ENCODE measurements at places on chromosomes 2 and 18.
A peak's percentile ranks its signal among the peaks of the same experiment; 100 is the strongest.

DNA sequence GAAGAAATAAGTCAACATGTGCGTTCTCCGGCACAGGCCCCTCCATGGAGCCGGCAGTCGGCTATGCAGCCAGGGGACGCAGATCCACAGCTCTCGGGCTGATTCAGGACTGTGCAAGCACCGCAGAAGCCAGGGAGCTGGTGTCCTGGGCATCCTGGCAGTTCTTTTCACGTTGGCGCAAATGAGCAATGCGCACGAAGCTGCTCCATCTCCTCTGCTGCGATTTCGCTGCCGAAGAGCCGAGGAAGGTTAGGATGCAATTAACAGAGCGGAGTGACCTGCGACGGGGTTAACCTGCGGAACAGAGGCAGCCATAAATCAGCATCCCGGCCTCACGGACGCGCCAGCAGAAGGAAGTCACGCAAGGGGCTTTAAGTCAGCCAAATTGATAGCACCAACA lies 107.1 kb upstream of the POU3F3 start:
- DNase-seq: no peak

DNA sequence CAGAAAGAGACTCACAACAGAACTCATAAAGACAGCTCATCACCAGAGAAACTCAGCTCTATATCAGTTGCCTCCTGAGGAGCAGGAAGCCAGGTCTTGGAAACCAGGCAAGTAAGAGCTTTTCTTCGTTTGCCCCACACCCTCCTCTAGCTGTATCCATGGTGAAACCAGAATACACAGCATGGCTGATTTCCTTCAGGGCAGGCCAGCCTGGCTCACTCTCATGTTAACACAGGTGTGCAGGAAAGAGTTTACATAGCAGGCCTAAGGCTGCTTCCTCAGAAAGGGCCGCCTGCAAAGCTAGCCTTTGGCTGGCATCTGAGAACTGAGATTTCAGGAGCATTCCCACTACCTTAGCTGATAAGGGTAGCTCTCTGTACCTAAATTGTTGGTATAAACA lies 65.7 kb downstream of the KLHL14 start:
- DNase-seq: no peak

DNA sequence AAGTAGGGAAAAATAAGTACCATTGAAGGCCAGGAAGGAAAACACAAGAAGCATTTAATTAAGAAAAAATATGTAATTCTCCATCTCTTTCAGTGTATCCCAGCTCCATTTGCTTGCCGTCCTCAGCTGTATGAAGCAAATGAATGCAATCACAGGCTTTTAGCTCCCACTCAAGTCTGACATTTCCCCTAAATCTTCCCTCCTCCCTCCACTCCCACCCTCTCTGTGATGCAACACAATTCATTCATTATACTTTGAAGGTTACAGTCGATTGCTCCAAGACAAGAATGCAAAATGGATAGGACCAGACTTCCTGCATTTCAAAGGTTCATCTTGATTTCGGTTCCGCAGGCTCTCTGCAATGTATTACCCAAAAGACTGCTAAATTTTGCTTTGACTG lies 172.7 kb upstream of the SERPINE2 start:
- no peak for DNase-seq

DNA sequence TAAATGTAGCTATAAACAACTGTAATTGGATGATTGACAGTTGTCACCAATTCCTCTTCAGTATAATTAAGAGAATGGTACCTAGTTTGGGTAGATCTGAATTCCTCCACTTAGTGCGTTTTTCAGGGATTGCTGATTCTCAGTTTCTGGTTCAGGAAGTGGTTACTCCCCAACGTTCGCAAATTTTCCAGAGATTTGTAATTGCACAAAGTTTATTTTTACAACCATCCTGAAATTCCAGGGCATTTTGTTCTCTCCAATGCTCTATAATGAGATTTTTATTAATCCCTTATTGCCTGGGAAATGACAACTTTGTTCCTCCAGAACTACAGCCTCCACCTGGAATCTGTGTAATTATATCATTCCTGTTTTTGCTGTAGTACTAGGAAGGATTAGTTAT lies 710.6 kb upstream of the ZEB2 start:
- no peak for DNase-seq

DNA sequence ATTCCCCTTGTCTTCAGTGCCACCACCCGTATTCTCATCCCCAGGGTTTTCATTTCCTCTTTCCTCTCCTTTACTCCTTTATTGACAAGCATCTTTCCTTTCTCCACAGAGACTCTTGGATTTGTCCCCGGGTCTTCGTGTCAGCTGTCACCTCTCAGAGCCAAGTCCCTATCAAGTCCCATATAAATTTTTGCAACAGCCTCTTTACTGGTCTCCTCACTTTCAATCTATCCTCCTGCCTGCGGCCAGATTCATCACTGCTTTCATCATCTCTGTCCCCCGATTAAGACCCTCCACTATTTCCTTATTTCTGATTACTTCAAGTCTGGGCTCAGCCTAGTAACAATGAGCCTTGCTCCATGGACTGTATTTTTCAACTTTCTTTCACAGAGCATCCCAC lies 113.8 kb downstream of the CTAGE1 start:
- no peak for DNase-seq

- DNase-seq: no peak
Measured at GRCh38 chr2:31055938-31056337, 82.3 kb downstream of the GALNT14 start.

DNA sequence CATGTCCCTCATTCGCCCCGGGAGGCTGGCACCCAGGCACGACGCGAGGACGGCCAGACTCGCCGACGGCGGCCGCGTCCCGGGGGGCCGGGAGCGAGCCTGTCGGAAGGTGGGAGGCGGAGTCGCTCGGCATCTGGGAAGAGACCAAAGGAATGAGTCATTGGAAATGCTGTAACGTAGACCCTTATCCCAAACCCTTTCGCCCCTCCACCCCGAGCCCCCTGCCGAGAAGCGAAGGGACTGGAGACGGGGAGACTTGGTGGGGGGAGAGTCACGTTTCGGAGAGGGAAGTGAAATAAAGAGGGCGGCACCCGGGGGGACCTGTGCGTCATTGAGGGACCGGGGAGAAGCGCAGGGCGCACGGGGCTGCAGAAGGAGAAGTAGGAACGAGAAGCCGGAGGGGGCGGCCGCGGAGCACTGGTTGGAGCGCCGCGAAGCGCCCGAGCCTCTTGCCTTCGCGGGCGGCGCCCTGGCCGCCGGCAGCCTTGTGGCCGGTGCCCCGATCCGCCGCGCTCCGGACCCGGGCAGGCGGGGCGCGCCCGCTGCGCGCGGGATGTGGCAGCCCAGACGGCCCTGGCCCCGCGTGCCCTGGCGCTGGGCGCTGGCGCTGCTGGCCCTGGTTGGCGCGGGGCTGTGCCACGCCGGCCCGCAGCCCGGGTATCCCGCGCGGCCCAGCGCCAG lies at the start of gene EMILIN2:
Gene EMILIN2, plus strand, starts transcription at position 371 of the 681 bp plus-strand sequence. Its CDS starts 183 bp downstream, at position 554.
- peak; percentile 59 for DNase-seq

DNA sequence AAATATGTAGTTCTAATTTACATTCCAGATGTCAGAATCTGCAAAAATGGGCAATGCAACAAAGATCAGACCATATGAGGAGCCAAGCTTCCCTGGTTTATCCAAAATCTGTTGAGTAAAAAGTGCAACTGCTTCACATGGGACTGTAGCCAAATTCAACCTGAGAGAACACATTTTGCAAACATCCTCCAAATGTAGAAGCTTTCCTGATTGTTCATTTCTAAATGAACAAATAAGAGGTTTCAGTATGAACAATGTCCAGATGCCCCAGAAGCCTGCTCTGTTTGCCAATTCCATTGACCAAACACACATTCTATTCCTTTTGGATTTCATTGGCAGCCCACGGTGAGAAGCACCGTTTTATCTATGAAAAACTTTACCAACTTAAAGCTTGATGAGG lies 117.9 kb upstream of the OSR1 start:
- DNase-seq: no peak

GRCh38 chr2:177242121-177242987 lies 22.2 kb downstream of the NFE2L2 start:
- peak; percentile 66 for DNase-seq

DNA sequence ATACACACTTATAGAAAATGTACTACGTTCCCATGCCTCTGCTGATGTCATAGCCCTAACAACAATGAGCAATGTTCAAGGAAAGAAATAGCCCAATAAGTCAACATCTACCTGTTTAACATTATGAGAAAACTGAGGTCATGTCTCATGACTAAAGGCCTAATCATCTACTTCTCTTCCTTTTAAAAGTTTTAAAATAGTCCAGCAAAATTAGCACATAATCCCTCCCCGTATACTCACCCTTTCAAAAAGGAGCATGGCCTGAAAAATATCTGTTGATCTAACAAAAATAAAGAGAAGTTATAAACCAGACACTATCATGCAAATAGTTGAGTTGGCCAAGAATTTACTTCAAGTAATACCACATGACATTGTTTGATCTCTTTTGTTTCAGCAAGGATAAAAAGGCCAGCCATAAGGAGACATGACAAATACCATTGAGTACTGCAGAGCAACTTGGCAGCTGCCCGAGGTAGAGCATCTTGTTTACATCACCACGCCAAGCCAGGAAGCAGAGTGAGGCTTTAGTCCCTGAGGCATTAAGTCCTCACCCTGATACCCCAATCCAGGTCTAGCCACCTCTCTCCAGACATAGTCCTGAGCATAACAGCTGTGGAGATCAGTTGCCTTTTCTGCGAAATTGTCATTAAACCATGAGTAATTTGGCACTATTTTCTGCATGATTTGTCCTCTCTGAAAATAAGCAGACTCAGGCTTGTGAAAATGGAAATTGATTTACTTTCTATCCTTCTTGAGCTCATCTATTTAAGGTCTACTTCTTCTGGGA lies 137.4 kb upstream of the ETAA1 start:
- no peak for DNase-seq

DNA sequence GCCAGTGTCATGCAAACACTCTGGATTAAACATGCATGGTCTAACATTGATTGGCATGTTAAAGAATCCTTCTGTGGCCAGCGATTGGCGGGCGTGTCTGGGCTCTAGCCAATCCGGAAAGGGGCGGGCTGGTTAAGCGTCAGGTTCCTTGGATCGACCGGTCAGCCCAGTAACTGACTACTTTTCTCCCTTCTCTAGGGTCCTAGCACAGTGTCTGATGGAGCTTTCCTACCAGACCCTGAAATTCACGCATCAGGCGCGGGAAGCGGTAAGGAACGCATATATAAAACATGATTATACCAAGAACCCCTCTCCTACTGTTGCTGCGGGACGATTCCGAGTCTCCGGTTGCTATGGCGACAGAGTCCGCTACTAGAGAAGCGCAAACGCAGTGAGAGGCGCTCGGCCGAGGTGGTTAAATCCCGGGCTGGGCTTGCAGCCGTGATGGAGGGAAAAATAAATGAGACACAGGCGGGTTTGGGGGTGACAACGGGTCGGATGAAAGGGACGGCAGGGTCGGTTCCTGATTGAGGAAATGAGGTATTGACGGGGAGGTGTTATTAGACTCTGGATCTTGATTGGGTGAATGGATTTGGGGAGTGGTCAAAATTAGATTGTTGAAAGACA lies 29.4 kb downstream of the KATNAL2 start:
- DNase-seq: peak; percentile 83

DNA sequence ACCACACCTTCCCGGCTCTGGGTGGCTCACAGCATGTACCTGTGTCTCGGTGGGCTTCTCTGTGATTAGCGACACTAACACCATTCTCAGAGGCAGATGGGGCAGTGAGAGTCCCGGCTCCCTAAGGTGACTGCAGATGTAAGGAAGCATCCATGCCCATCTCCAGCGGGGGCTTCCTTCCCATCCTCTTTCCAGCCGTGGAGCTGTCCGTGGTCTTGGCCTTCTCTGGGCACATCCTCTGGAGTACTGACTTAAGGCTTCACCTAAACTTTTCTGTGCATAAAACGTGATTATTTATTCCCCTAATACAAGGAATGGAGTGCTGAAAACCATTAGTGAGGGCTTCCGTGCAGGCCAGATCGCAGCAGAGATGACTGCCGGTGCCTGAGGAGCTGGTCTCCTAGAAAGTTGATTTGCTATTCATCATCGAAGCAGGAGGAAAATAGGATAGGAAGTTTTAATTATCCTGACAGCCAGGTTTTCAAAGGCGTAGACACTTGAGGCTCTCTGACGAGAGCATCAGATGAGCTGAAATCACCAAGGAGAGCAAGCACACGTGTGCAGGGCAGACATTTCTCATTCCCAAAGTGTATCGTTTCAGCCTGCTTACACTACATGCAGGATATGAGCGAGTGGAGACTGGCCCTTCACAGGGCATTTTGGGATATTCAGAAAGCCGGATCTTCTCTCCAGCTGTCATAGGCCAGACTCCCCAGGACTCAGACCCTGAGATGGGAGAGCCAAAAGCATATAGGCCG lies 186.1 kb upstream of the SALL3 start:
- DNase-seq: no peak

DNA sequence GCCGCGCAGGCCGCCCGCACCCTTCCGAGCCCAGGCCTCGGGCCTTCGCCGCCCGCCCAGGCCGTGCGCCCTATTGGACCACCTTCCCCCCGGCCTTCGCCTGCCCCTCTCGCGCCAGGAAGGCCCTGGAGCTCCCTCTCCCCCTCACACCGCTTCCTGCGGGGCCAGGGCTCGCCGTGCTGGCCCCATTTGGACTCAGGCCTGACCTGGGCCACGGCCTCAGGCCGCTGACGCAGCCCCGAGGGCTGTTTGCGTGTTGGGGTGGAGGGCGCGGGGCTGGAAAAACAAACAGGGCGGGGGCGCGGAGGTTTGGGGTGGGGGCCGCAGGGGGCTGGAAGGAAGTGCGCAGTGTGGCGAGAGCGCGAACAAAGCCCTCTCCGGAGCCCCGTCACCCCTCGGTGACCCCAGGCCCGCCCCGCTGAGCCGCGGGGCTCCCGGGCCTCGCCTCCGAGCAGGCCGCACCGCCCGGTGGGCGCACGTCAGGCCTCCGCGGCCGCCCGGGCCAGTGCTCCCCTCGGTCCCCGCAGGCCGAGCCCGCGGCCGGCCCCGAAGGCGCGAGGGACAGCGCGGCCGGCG lies 12.3 kb upstream of the SIX3 start:
- DNase-seq: no peak

DNA sequence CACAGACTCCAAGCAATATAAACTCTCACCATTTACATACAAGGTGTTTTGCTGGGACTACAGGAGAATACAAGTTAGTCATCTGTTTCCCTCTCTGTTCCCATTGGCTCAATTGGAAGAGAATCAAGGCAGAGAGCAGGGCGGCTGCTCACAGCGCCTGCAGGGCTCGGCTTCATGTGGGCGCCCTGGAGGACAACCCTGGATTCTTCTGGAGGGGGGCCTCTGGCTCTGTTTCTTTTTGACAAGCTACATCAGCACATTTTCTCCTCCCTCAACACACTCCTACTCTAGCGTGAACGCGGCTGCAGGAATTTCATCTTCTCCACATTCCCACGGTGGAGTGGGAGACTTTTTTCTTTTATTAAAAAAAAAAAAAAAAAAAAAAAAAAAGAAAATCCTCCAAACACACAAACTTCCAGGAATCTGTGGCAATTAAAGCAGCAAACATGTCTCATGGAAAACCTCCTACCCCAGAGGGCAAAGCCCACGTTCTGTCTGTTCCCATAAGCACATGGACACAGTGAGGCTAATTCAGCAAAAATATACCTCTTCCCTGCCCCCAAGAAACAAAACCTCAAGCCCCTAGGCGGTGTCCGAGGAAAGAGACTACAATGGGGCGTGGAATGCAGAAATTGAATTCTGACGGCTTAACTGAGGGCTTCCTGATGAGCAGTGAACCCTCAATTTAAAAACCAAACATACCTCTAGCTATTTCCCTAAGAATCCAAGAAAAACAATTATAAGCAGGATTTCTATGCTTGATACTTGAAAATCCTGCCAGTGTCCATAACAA lies 50.6 kb downstream of the PARD6G start:
- DNase-seq: no peak

- no peak for DNase-seq
Measured at GRCh38 chr2:9093324-9093723, 89.8 kb upstream of the MBOAT2 start.
